CD4-positive, alpha-beta T cell treated with Interleukin-10 for 1 hour (primary cell): ENCODE measurements at places on chromosomes 11 and 22.

- no peak for DNase-seq
These were observed 28.7 kb downstream of the MS4A2 start for GRCh38 chr11:60116996-60117790.

- DNase-seq = no peak
These were observed 519.6 kb downstream of the METTL15 start for GRCh38 chr11:28627690-28628255.

GRCh38 chr11:65213322-65214211, 31.8 kb downstream of the CAPN1 start:
- no peak for DNase-seq

DNA sequence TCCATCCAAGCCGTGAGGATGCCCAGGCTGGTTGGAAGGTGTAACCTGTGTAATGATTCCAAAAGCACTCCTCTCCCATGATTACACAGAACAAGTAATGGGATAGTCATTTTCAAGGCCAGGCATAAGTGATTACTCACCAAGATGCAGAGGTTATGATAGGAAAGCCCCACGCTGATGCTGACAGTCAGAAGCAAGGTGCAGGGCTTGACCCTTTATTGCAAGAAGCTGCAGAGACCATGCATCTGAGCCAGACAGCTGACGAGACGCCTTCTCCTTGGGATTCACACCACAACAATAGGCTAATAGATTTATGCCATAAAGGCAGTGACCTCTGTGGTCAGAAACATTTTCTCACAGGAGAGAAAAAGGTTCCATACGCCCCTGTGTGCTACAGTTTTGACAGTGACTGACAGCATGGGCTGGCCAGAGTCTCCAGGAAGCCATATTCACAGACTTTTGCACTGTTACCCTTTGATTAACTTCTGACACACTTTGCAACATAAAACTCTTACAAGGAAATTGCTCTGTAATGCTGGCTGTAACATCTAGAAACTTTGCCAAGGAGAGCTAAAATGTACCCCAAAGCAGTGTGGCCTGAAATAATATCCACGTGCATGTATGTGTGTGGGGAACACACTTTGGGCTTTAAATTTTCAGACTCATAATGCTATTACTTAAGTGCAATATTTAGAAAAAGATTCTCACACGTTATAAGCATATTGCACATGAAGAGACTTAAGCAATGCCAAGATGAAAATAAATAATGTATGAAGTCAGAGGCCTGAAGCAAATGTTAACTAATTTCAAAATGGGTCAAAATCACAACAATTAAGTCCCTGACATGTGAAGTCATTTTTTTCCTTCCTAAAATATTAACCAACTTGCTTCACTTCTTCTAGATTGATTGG, 1079.0 kb upstream of the TENM4 start:
- no peak for DNase-seq

DNA sequence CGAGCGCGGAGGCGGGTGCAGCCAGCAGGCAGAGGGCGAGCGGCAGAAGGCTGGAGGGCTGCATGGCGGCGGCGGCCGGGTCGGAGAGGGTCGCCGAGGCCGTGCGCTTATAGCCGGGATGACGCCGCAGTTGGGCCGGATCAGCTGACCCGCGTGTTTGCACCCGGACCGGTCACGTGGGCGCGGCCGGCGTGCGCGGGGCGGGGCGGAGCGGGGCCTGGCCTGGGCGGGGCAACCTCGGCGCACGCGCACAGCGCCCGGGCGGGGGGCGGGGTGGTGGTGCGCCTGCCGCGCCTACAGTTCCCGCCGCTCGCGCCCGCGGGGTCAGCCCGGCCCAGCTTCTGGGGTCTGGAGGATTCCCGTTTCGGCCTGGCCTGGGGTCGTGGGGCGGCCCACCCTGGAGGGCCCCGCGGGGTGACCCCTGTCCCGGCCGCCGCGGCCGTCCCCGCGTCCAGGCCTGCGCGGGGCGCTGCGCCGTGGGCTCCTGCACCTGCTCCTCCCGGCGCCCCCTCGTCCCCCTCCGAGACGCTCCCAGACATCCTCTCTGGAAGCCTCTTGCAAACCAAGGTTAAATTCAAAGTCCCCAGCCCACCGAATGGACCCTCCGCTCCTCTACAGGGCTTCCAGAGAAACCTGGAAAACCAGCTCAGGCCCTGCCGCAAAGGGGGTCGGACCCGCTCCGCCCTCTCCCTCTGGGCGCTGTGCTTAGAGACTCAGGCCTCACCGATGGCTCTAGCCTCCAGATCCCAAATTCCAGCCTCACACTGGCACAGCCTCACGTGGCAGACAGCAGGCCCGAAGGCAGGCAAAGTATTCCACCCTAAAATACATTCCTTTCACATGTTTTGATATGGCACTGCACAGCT, at the start of gene CTSD:
Gene CTSD (minus strand): TSS at position 132 of the 866 bp plus-strand sequence. CDS start 68 bp downstream, at position 64.
- peak; percentile 88 for DNase-seq

DNA sequence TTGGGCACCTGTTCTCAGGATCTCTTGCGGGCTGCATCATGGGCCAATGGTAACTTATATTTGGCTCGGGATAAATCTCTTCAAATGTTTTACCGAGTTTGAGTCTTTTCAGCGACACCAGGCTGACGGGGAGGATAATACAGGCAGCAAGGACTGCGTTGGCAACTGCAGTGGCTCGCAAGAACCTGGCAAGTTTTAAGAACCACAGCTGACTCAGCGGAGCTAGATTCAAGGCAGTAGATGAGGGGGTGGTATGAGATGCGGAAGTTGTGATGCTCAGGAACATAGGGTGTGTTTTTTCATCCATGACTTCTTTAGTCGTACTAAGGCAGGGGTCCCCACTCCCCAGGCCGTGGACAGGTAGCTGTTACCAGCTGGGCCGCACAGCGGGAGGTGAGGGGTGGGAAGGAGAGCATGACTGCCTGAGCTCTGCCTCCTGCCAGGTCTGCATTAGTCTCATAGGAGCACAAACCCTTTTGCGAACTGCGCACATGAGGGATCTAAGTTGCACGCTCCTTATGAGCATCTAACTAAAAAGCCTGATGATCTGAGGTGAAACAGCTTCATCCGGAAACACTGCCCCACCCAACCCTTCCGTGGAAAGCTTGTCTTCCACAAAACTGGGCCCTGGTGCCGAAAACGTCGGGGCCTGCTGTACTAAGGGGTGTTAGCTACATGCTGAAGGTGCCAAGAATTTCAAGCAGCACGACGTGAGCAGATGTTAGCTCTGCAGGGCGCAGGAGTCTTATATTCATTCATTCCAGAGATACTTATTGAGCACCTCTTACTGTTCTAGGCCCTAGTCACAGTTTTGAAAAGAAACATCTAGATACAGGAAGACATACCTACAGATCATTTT, 6.4 kb upstream of the JAM3 start:
- DNase-seq = no peak

- no peak for DNase-seq
These were observed 18.7 kb downstream of the MRGPRX4 start for GRCh38 chr11:18191376-18191775.

GRCh38 chr11:65381716-65382032, 772 bp downstream of the SLC25A45 start:
- DNase-seq = no peak

DNA sequence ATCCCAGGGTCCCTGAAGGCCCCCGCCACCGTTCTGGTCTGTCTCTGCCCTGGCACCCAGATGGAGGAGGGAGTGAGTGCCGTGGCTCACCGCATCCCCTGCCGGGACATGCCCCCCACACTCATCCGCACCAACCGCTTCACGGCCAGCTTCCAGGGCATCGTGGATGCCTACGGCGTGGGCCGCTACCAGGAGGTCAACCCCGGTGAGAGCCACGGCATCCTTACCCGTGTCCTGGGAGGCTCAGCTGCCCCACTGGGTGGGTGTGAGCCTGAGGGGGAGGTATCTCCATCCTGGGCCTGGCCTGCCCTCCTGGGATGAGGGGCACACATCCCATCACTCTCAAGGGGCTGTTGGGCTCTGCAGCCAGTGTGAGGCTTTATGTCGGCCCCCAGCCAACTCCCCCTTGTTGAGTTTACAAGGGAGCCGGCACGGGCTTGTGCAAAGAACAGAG, 6.1 kb downstream of the TCIRG1 start:
- DNase-seq = no peak

DNA sequence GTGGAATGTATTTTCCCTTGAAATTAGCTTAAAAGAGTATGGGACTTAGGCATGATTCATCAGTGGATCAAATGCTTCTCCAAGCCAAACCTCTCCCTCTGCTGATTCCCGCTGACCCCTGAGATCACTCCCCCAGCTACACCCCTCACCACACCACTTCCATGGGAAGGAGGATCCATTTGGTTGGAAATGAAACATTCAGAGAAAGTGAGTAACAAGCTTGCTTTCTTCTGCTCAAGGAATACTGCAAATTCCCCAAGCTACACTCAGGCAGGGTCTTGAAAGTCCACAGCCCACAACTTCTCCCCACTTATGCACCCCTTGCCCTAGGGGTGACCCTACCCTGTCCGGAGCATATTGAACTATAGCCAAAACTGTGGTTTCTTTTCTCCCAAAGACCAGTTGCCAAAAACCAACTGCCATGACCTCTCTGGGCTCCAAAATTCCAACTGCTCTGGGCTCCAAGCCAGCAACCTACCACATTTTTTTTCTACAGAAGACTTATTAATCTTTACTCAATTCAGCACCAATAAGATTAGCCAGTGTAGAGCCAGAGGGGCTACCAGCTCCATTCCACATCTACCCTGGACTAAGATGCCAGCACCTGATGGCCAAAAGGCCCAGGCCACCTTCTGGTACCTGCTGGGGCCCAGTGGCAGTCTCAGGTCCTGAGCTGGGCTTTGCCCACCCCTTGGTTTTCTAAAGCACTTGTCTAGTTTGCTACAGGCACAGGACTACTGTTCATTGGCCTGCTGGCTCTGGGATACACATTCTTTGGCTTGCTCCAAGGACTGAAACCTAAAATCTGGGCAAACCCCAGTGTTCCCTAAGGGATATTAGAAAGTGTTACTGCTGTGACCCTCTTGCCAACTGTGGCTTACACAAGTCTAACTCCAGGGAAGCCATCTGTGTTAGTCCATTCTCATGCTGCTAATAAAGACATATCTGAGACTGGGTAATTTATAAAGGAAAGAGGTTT, 101.1 kb downstream of the MICAL3 start:
- no peak for DNase-seq

DNA sequence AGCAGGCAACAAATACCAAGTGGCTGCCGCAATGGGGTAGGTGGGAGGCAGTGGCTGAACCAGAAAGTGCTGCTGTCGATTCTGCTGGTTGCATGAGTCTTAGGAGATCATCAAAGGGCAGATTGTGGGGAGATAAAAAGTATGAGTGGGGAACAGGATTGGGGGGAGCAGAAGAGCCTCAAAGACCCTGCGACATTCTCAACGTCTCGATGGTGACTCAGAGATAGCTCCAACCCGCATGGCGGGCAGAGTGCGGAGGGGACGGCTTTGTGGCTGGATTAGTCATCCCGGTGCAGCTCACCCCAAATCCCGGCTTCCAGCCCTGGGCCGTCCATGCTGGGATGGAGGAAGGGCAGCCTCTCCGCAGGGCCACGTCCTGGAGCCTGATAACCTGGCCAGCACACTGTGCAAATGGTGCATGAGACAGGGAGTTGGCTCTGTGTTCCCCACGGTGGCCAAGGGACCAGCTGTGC, 11.6 kb upstream of the RTN4R start:
- DNase-seq = no peak

- no peak for DNase-seq
These were observed 11.4 kb upstream of the TBX1 start for GRCh38 chr22:19748991-19749664.

- no peak for DNase-seq
These were observed 78.8 kb downstream of the RELT start for GRCh38 chr11:73454987-73455386.

- DNase-seq = no peak
These were observed 2.9 kb upstream of the LMO1 start for GRCh38 chr11:8266246-8267241.

DNA sequence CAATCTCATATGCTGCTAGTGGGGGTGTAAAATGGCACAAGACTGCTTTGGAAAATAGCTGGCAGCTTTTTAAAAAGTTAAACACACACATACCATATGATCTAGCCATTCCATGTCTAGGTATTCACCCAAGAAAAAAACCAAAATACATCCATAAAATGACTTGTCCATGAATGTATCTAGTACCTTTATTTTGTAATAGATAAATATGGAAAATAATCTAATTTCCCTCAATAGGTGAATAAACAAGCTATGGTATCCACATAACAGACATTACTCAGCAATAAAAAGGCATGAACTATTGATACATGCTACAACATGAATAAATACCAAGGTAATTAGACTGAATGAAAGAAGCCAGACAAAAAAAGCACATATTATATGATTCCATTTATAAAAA, 22.9 kb downstream of the RNF141 start:
- DNase-seq = no peak

DNA sequence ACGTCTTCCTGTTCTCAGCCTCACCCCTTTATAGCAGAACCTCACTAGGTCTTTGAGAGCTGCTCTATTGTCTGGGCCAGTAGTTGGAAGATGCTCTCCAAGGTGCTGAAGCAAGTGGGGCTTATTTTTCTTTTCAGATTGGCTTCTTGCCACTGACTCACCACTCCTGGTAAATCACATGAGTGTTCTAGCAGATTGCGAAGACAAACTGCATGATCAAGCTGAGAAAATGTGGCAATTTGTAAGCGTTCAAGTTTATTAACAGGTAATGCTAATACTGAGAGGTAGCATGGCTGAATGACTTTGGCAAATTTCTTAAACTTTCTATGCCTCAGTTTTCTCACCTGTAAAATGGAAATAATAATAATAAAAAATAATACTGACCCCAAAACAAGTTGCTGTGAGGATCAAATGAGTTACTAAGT, 59.2 kb downstream of the CACNG2 start:
- peak; percentile 3 for DNase-seq

- peak; percentile 72 for DNase-seq
These were observed 36.1 kb downstream of the LIMK2 start for GRCh38 chr22:31248138-31248745.

DNA sequence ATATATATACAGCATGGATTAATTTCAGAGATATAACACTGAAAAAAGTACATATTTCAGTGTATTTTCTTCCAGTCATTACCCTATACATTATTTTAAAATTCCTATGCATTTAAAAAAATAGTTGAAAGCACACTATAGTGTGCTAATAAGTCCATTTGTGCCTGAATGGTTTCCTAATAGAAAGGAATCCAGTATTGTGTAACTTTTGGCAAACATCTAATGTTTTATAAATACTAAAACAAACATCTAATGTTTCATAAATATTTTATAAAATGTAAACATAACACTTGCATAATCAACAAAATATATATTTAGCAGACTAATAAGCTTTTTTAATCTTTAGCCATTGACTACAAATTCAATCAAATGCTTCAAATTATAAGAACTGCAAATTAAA, 126.6 kb upstream of the FIBIN start:
- no peak for DNase-seq

DNA sequence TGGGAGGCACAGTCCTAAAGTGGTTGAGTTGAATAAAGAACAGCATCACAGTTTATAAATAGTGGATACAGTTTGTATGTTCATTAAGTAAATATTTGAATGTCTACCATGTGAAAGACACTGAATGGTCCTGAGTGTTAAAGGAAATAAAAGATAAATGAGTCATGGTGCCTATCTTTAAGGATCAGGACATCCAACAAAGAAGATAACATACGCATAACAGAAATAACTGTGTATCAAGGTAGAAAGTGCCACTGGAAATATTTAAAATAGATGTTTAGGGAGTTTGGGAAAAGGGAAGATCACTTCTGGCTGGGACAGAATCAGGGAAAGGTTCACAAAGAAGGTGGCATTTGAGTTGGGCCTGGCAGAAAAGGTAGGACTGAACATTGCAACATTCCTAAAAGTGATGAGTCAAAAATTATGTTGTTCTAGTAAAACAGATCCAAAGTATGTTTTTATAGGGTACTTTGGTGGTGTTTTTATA, 41.5 kb downstream of the CSTPP1 start:
- DNase-seq = no peak
